Left colon (tissue), 2 donors: ENCODE measurements at places on chromosomes 2 and 18. TPM values are rescaled to one million over a fixed set of nuclear protein-coding genes. Genes with fewer than 3 reads are reported as not detected.

- DNase-seq = no peak
Observed at GRCh38 chr2:139201516-139201915, 421.3 kb upstream of the NXPH2 start.

GRCh38 chr2:229273006-229273722 is 2.1 kb upstream of the PID1 start:
- DNase-seq = no peak

DNA sequence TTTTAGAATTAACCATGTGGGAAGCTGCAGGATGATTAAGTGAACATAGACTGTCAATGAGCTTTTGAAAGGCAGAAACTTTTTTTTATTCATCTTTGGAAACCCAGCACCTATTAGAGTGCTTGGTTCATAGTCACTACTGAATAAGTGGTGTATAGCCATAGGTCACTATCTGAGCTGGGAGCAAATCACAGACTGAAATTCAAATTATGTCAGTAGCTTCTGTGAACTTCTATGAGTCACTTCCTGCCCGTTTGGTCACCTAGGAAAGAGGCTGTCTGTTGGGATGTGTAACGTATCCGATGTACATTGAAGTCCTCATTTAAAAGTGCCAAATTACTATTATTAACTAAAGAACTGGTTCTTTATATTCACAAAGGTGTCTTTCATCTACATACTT is 20.5 kb upstream of the SLC40A1 start:
- DNase-seq = no peak

DNA sequence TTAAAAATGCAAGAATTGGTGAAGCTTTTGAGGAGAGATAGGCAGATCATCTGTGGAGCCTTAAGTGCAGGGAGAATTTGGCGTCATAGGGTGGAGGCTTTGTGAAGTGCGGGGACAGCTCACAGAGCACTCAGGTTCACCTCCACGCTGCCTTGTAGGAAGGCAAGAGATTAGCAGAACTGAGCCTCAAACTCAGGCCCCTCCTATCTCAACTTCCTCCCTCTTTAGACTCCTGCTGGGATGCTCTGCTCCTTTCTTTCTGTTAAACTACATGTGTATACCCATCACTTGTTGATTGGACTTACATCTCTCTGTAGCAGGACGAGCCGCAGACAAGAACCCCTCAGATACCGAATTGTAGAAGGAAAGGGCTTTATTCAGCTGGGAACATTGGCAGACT is 422.2 kb downstream of the SETBP1 start:
- DNase-seq = no peak

DNA sequence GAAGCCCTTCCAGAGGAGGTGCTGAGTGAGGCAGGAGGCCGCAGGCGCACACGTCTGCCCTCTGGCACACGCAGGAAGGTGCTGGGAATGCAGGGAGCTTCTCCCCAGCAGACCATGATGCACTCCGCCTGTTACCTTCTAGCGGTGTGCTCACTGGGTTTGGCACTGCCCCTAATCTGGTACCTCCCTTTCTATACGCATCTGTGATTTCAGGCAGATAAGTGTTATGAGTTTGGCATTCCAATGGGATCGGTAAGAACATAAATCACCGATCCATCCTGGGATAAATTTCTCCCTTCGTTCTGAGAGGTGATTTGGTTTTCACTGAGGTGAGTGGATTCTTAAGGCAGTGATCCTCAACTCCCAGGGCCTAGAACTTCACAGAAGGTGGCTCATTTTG is 34.6 kb downstream of the ODC1 start:
- no peak for DNase-seq

DNA sequence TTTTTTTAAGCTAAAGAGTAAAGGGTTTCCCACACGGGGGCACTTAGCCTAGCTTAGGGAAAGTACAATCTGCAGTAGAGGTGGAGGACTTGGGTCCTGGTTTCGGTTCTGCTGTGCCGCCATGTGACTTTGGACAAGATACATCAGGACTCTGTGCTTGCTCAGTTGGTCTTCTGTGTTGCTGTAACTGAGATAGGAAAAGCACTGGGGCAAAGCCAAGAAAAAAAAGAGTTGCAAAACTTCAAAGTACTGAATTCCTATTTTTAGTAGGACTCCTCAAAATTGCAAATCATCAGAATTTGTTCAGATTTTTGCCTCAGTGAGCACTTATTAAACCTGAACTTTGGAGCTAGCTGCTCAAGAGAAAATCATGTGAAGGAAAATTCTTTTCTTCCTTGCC is 96.3 kb upstream of the STON1 start:
- DNase-seq = peak; percentile 15

DNA sequence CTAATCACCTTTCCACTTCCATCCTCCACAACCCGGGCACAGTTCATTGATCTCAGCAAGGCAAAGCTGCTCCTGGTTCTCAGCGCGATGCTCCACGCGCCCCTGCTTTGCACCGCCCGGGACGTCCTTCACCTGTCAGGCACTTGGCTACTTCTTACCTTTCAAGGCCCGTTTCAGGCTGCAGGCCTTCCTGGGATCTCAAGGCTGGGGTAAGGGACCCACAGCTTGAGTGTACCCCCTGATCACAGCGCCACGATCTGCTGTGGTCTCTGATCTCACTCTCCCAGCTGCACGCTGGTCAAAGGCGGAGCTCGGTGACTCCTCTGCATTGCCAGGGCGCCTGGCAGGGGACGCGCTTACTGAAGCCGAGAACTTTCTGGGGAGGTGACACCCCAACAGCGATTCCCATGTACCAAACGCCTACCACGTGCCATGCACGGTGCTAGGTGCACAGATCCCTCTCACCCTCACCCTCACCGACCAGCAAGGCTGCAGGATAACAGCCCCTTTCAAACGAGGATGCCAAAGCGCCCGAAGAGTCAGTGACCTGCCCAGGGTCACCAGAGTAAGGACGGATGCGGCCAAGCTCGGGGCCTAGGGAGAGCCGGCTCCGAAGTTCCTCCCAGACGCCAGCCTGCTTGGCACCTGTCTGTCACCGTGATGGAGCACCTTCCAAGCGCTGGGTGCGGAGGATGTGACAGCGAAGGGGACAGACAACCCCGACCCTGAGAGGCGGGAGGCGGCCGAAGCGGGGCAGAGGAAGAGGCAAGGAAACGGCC is 818 bp downstream of the ITGB1BP1 start:
- peak; percentile 57 for DNase-seq

- no peak for DNase-seq
Observed at GRCh38 chr2:66387016-66387753, 47.7 kb upstream of the MEIS1 start.

DNA sequence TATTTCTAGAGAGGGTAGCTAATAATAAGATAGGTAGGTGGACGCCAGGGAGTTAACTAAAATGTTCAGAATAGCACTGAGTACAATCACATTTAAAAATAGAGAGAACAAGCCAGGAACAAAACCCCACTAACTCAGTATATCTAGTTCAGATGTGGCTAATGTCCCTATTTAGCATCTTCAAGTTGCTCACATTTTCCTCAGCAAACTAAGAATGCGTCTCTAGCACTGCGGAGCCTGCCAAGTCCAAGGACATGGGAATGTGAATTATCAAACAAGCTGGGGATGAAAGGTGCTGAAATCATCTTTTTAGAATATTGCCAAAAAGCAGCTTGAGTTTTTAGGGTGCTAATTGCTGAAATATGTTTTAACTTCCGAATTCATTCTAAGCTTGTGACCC is 398.5 kb upstream of the FIGN start:
- no peak for DNase-seq

GRCh38 chr18:33277431-33277830 is 163.1 kb downstream of the CCDC178 start:
- DNase-seq = no peak

GRCh38 chr18:11511434-11512095 is 97.8 kb upstream of the SLC35G4 start:
- no peak for DNase-seq

KLHL30 gene
- 0.18 TPM for total RNA-seq

EHD3 gene
- total RNA-seq = 1.7 TPM

ANKRD36 gene
- 23.2 TPM for total RNA-seq
